NCI-H1092 (cell line): ENCODE measurements at places on chromosomes 2 and 18.

- DNase-seq, result no peak
Observed at GRCh38 chr2:120455390-120455789, 109.5 kb downstream of the INHBB start.

- no peak for DNase-seq
Observed at GRCh38 chr2:73987109-73987947, 2.6 kb downstream of the TET3 start.

- no peak for DNase-seq
Observed at GRCh38 chr18:79496237-79496977, 100.7 kb downstream of the NFATC1 start.

DNA sequence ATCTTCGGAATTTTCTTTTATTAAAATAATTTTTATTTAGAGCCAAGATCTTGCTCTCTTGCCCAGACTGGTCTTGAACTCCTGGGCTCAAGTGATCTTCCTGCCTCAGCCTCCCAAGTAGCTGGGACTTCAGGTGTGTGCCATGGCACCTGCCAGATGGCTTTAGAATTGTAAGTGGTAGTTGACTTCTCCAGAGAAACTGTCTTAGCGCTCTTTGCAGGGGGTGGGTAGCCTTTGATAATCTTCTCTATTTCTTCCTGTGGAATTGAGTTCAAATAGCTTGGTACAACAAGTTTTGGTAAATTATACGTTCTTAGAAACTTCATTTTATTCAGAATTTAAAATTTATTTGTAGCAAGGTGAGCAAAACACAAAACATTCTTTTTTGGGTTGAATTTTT, 113.3 kb downstream of the LDLRAD4 start:
- DNase-seq, result no peak

- DNase-seq, result no peak
Observed at GRCh38 chr2:155841442-155841841, 491.1 kb downstream of the NR4A2 start.

DNA sequence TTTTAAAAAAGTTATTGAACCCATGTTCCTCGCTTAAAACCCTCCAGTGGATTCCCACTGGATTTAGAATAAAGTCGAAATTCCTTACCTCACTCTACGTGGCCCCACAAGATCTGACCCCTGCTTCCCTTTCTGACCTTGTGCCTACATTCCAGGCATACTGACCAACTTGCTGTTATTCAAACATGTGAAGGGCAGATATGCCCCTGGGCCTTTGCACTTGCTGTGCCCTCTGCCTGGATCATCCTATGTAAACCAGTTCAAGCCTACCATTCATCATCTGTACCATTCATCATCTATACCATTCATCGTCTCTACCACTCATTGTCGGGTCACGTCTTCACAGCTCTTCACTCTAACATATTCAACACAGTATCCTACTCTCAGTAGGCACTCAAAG, 41.3 kb upstream of the LPIN2 start:
- DNase-seq, result no peak

DNA sequence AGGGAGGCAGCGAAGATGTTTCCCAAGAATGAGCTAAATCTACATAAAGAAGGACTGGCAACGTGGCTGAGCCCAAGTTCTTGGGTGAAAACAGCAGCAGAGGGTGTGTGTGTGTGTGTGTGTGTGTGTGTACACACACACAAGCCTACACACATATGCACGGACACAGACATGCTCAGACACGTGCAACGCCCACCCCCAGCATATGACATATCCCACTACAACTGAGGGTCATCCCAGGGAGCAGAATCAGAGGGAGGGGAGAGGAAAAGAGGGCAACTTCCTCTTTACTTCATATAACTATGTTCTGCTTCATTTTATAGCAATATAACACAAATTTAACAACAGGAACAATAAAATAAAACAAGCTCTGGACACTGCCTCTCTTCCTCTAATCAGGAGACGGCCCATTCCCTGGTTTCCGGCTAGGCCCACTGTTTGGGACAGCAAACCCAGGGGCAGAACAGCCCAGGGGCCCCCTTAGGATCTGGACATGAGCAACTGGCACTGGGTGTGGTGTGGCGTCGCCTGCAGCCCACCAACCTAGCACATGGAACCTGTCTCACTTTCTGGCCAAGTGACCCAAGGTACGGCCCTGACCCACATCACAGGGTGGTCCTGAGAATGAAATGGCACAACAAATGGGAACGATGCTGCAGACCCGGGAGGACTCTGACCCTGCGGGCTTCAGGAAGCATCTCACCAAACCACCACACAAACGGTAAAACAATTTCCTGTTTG, 25.0 kb downstream of the FAM178B start:
- DNase-seq, result no peak

DNA sequence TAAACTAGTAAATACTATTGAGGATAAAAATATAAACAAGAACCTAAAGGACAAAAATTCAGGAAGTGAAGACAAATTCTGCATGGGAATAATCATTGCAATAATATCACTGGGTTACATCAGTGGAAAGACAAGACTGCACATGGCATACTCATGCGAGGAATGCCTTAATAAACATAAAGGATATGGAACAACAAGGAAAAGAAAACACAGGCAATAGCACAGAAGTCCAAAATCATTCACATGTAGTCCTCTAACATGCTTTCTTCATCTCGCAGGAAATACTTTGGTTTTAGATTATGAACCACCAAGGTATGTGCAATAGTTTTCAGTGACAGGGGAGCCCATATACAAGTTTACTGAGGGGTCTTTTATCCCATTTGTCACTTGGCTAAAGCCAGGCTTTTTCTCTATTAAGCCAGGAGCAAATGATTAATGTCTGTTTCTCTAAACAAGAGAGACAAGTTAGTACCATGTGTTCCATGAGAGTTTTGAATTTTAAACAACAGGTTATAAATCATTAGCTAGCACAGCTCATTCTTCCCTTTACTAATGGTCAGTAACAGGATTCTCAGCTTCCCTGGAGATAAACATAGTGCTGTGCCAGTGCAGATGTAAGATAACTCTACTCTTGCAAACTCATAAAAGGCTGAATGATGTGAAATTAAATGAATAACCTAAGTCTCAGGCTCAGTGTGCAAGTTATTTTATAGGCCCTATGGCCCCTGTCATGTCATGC, 353.6 kb upstream of the FSIP2 start:
- no peak for DNase-seq

DNA sequence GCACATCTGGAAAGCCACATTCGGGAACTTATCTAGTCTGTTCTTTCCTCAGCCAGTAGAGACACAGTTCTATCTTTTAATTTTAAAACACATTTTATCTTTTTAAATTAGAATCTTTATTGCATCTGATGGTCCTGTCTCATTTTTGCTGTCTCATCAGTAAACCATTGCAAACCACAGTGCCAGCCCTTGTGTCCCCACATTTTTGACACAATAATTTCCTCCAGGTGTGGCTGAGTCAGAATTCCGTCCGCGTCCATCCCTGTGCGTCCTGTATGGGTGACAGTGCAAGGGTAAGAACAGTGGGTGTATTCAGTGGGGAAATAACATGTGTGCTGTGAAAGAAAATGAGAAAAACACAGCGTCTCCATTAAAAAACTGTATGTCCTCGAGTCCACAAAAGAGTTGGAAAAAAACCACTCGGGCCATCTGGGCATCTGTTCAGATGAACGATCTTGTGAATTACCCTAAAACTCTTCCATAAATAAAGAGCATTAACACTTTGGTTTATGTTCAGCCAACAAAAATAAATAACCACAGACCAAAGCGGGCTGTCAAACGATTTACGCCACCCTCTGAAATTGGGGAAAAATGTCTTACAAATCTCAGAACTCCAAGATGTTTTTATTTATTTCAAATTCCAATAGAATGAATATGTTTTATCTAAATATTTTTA, 137.3 kb downstream of the ZNF516 start:
- DNase-seq, result no peak

GRCh38 chr2:39741871-39742270, 37.2 kb downstream of the THUMPD2 start:
- DNase-seq, result no peak

- no peak for DNase-seq
Observed at GRCh38 chr18:63085611-63086010, 234.0 kb downstream of the BCL2 start.

GRCh38 chr18:79516441-79516931, 120.8 kb downstream of the NFATC1 start:
- DNase-seq, result no peak
